ENCODE measurements at places on chromosomes 5 and 9.

GRCh38 chr5:127529904-127530682 lies 12.7 kb downstream of the PRRC1 start:
- DNase-seq: no peak

GRCh38 chr9:123246534-123246933 lies 21.9 kb downstream of the STRBP start:
- DNase-seq: no peak

GRCh38 chr9:133738640-133739225 lies 581 bp upstream of the SARDH start:
- no peak for DNase-seq

GRCh38 chr5:166845044-166845443 lies 1446.4 kb upstream of the WWC1 start:
- no peak for DNase-seq
